ENCODE measurements at places on chromosomes 1 and 21. TPM values are rescaled to one million over a fixed set of nuclear protein-coding genes. Genes with fewer than 3 reads are reported as not detected.

Gene ADAM30
- total RNA-seq = not detected

Gene SPRR3
- total RNA-seq = 324 TPM

Gene THEMIS2
- 8.8 TPM for total RNA-seq

Gene HTR6
- not detected for total RNA-seq

Gene LIN9
- total RNA-seq = 5.0 TPM

Gene ALPL
- not detected for total RNA-seq

Gene SRM
- total RNA-seq = 78.6 TPM

Gene MTFR1L
- total RNA-seq = 31.7 TPM

Gene CD1C
- not detected for total RNA-seq

Gene SLC5A9
- total RNA-seq = not detected

Gene KRTAP15-1
- not detected for total RNA-seq

Gene DLGAP3
- not detected for total RNA-seq

Gene UTS2
- 0.33 TPM for total RNA-seq

Gene CCDC27
- total RNA-seq = not detected

Gene CTXND2
- not detected for total RNA-seq

Gene PRDM16
- 2.0 TPM for total RNA-seq

Gene LYPD8
- not detected for total RNA-seq

Gene PRSS38
- not detected for total RNA-seq

Gene LHX8
- not detected for total RNA-seq

Gene NCF2
- 34.7 TPM for total RNA-seq

Gene SNAPIN
- 56.8 TPM for total RNA-seq

Gene FCRL4
- not detected for total RNA-seq

Gene ZFP69
- total RNA-seq = 3.0 TPM

Gene SLC45A1
- total RNA-seq = 0.14 TPM

Gene PTGS2
- total RNA-seq = 37.9 TPM

Gene RIMS3
- total RNA-seq = 1.5 TPM

Gene PDIK1L
- total RNA-seq = 4.2 TPM

Gene CTSE
- 0.28 TPM for total RNA-seq

Gene SPRR5
- total RNA-seq = 0.71 TPM

Gene PBX1
- 4.6 TPM for total RNA-seq

Gene CASZ1
- total RNA-seq = 36.1 TPM
